ENCODE measurements at places on chromosomes 7 and 10.

- DNase-seq, result no peak
Measured at GRCh38 chr10:62433901-62434300, 59.7 kb downstream of the ZNF365 start.

DNA sequence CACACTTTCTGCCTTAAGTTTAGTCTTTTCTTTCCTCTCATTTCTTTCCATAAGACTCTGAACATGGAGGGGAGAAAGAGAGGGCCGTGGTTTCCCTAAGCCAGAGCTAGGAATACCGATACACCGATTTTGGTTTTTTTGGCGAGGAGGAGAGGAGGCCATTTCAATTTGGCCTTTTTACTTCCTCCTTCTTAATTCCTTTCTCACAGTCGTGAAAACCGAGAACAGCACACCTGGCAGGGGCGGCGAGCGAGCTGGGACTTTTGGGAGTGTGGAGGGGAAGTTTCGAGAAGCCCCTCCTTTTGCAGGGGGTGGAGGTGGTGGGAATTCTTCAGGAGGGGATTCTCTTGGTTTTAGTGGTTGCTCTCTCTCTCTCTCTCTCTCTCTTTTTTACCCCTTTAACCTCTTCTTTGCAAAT is 6.2 kb downstream of the GATA3 start:
- DNase-seq, result no peak

DNA sequence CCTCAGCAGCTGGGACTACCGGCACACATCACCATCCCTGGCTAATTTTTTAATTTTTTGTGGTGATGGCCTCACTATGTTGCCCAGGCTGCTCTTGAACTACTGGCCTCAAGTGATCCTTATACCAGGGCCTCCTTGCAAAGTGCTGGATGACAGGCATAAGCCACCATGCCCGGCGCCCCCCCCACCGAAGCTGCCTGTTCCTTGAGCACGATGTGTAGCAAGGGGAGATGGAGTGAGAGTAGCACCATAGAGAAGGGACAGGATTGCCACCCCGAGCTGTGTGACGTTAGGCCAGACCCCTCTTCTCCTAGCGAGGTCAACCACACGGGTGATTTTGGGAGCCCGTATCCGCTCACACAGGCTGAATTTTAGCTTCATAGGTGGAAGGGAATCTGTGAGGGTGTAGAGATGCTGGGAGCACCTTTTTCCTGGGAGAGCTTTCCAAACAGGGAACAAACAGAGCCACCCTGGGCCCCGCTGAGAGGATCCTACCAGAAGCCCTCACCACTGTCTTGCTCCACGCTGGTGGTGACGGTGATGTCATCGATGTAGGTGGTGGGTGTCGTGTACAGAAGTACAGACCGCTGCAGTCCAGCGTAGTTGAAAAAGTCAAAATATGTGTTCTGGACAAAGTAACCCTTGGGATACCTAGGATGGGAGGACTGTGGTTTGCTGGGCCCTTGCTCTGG is 3.0 kb downstream of the GUSB start:
- no peak for DNase-seq

- DNase-seq, result no peak
Measured at GRCh38 chr7:50533866-50534265, 31.3 kb downstream of the DDC start.

GRCh38 chr10:58531084-58531695 is 18.5 kb downstream of the BICC1 start:
- DNase-seq, result peak; percentile 18

DNA sequence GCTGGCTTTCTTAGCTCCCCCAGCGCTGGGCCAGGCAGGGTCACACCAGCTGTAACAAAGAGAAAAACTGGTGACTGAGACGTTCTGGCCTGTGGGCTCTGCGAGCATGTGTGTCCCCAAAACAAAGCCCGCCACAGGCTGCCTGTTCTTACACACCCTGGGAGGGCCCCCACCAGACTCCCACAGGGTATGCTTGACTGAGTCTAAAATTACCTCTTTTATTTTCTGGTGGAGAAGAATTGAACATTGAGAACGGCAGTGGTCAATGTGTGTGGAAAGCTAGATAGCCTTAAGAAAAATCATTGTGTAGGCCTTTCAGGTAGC is 808 bp downstream of the C10orf71 start:
- no peak for DNase-seq

DNA sequence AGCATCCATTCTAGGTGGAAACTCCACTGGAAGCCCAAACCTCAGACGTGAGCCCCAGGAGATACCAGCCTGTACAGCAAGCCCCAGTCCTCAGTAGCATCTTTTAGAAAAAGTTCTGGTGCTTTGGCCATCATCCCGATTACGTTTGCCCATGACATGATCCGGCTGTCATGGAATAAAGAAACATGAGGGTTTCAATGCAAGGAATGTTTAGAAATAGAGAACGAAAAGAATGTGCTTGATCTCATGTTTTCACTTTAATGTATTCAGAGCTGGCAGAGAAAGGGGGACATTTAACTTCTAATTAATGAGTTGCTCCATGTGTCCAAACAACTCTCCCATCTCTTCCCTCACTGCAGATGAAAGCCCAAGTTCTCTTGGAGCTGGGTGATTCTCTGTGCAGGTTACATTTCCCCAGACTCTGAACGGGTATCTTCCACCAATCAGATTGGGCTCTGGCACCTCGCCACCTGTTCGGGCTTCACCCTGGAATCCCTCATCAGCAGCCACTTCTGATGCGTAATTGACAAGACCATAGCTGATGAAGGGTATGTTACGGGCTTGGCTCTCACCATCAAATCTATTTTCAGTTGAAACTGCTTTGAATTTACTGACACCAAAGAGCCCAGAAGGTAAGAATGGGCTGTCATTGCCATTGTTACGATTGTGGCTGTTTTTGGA is 165.3 kb downstream of the PLXNA4 start:
- no peak for DNase-seq

DNA sequence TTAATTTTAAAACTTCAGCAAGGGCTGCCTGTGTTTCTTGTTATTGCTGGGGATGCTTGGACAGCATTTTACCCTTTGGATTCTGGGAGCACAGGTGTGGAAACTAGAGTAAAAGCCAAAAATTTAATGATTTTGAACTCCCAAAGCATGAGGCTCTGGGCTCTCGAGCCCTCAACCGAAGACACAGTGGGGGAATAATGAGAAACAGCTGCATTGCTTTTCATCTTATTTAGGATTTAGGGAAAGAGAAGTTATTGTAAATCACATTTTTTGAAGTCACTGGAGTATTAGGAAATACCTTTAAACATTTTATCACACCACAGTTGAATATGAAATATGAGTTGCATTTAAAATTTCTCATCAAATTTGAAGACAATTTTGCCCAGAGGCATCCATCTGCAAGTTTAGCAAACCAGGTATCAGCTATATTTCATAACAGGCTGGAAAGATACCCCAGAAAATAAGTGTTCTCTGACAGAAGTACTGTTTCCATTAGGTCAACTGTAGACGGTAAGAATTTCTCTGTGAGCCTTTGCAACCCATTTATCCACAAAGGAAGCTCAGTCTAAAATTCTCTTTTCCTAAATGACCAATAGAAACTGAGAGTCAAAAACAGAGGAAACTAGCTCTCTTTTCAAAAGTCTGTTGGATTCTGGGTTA is 290.6 kb upstream of the PHYHIPL start:
- no peak for DNase-seq

- DNase-seq, result no peak
Measured at GRCh38 chr10:86447432-86447831, 74.2 kb downstream of the WAPL start.

GRCh38 chr10:88913127-88913526 is 33.1 kb downstream of the STAMBPL1 start:
- no peak for DNase-seq

DNA sequence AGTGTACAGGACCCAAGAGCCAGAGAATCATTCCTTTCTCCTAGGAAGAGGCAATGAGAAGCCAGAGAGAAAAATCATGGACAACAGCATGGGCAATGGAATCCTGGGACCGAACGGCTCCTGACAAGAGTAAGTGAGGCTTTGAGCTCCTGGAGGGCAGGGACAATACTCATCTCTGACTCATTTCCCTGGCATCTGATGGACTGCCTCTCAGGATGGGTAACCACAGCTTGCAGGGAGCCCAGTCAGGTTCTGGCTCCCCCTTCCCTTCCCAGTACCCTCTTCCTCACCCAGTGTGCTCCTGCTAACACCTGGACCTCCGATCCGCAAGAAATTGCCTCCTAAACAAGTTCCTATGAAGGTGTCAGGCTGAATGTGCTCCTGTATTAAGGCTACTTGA is 51.2 kb upstream of the SORCS3 start:
- no peak for DNase-seq

DNA sequence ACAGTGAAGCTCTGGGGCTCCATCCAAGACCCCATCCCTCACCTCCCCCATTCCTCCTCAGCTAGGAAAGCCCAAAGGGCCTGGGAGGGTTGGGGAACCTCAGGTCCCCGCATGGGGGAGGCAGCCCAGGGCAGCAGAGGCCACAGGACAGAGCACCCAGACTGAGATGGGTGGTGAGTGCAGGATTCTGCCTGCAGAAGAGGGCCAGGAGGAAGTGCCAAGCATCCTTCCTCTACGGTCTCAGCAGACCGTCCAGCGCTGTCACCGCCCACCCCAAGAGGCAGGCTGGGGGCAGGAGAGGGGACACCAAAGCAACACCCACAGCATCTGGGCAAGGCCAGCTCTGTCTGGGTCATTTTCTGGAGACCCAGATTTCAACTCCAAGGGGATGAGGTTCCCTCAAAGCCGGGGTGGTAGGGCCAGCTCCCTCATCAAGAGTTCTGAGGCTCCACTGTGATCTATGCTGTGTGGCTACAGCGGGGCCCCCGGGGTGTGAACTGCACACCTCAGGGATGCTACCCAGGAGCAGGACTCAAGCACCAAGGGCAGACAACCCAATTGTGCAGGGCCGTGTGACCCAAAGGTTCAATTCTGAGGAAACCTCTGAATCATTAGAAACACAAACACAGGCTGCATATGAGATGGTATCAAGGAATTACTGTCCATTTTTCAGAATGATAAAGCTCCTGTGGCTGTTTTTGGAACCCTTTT is 46.8 kb downstream of the CAMK2B start:
- no peak for DNase-seq

DNA sequence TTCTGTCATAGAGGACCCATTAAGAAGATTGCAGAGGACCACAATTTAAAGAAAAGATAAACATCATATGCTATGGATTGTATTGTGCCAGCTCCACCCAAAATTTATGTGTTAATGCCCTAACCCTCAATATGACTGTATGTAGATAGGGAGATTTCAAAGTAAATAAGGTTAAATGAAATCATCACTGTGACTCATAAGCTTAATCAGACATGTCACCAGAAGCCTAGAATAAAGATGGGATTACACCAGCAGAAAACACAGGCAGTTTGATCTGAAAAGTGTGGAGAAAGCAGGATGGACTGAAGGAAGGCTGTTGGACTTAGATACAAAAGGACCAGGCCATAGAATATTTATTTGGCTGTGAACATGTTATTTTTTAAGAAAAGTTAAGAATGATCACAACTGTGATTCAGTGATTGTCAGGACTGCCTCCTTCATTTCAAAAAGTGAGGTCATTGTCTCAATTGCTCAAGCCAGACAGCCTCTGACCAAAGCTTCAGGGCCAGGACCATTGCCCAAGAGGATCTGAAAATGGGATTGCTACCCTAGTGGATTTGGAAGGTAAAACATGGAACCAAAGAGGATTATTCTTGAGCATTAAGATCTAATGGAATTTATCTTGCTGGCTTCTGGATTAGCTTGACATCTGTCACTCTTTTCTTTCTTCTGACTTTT is 270.8 kb upstream of the POM121L12 start:
- DNase-seq, result no peak
